ENCODE measurements at places on chromosomes 7 and 10.
A peak's percentile ranks its signal among the peaks of the same experiment; 100 is the strongest.

DNA sequence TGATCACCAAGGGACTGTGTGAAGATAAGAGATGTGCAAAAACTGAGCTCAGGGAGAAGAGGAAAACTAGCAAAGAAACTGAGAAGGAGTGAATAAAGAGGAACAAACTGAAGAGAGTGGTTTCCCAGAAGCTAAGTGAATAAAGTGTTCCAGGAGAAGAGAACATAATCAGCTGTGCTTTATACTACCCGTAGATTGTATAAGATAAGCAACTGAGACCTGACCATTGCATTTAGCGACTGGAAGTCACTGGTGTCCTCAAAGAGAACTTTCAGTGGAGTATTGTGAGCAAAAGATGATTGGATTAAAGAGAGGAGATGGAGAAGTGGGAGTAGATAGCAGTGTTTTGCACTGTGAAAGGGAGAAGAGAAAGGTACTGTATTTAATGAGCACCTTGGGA is 14.6 kb downstream of the PHTF2 start:
- no peak for DNase-seq

DNA sequence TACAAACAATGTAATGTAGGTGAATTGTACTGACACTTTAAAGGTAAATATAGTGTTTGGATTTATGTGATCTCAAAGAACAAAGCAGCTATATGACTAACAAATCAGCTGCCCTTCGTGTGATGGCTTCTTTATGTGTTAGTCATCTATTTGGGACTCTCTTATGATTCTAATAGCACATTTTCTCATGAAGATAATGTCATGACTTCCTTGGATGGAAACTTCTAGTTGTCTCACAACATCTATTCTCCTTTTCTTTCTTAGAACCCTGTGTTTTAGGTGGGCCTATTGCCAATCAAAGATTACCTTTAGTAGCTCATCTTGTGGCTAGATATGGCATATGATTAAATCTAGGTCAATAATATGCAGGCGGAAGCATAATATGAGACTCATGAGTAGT is 45.0 kb downstream of the TMEM106B start:
- DNase-seq, result no peak

- DNase-seq, result peak; percentile 100
These were observed at the start of gene DHTKD1 for GRCh38 chr10:12068449-12069269. Gene DHTKD1 (plus strand): TSS chr10:12068954. CDS start chr10:12069034, 80 bp downstream.

GRCh38 chr10:12724807-12725579 is 276.5 kb downstream of the CCDC3 start:
- DNase-seq, result no peak

GRCh38 chr10:129465796-129466702 is 992 bp upstream of the MGMT start:
- no peak for DNase-seq

- DNase-seq, result peak; percentile 45
These were observed 49.1 kb upstream of the MSMB start for GRCh38 chr10:46094931-46095750.

- DNase-seq, result peak; percentile 80
These were observed 40.7 kb downstream of the TARP start for GRCh38 chr7:38232502-38233366.

GRCh38 chr10:102264371-102264770 is 19.0 kb downstream of the GBF1 start:
- DNase-seq, result no peak

GRCh38 chr10:44845361-44846175 is 65.6 kb upstream of the TMEM72 start:
- DNase-seq, result no peak

GRCh38 chr7:36058020-36058592 is 94.9 kb upstream of the EEPD1 start:
- no peak for DNase-seq

DNA sequence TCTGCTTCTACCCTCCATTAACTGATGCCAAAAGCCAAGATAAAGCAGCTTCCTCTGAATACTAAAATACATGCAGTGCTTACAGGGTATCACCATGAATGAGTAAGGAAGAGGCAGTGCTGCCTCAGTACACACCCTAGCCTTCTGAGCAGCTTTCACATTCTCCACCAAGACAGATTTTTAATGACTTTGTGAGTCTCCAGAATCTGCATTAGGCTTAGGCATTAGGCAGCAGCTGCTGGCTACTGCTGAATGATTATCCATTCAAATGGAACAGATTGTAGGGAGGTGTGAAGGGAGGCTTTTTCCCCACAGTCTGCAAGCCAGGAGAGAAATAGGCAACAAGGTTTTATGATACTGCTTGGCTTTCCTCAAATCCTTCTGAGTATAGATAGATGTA is 1226.7 kb upstream of the LRRN3 start:
- DNase-seq, result no peak

DNA sequence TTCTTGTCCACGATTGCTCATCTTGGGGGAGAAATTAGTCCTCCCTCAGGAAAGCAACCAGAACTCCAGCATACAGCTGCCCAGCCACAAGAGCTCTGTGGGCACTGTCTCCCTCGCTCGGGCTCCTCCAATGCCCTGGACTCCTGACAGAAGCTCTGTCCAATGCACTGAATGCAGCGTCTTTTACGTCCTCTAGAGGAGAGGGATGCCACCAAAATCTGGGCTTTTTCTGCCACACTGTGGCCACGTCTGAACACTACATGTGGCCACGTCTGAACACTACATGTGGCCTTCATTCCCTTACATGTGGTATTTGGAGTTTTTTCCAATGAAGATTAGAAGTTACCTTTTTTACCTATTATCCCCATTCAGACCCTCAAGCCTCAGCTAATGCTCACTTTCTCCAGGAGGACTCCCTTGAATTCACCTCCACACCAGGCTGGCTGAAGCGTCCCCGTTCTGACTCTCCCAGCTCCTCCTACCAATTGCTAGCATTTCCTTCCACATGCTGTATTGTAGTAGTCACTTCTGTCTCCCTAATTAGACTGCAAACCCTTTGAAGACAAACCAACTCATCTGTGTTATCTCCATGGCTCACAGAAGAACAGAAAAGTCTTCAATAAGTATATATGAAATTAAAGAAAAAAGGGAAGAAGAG is 134.3 kb upstream of the PDE1C start:
- peak; percentile 6 for DNase-seq

DNA sequence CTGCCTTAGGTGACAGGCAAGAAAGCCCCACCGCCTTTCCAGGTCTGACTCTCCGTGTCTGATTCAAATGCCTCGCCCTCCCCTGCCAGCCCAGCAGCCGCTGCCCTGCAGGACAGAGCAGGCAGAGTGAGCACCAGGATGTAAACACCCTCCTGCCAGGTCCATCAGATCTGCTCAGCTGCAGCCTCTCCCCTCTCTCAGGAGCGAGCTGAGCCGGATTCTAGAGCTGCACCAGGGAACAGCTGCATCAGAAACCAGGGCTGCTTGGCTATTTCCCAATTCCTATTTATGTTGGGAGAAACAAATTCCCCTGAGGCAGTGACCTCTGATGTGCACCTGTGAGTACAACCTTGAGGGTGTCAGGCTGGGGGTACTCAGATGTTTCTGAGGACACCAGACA is 121.5 kb upstream of the ZMIZ1 start:
- DNase-seq, result no peak

DNA sequence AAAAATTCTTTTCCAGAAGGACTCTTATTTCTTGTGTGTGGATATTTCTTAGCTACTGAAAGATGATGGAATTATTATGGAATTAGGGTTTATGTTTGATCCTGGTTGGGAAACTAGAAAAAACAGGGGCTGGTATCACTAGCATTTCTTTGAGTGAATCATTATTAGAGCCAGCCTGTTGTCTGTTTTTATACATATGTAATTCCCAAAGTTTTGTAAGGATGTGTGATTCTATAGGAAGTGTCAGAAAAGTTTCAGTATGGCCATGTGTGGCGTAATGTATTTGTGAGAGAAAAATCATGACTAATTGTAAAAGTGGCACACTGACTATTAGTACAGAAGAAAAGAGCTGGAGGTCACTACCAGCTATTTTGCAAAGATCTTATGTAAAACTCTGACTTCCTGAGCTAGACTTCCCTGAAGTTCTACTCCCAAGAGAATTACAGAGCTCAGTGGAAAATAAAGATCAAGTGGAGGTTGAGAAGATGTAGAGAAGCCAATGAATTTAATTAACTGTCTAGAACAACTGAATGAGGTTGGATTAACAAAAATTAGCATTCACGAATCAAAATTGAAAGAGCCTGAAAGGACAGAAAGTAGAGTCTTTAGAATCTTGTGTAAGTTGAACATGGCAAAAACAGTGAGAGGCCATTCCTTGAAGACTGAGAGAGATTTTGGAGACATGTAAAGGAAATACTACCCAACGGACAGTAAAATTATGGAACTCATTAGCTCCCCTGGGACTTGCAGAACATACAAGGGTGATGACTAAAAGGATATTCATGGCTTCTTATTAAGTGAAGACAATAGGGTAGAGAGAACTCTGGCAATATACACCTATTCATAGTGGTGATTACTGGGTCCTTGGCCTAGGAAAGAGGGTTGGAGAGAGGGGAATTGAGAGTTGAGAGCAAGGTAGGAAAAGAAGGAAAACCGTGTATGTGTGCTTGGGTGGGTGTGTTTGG is 12.5 kb downstream of the ZNF365 start:
- DNase-seq, result no peak

DNA sequence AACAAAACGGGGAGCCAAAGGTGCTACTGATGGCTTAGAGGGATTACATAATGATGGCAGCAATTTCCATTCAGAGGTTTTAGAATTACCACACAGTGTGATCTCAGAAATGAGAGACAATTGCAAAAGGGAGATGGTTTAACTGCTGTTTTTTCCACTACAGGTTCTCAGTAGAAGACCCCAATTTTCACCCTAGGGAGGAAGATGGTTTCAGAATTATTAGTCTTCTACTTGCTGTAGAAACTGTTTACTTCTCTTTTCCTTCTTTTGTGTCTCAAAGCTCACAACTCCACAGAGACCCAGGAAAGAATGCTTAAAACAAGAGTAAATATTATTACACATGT is 226.5 kb downstream of the INHBA start:
- no peak for DNase-seq

- no peak for DNase-seq
These were observed 223.8 kb upstream of the CCDC6 start for GRCh38 chr10:60130130-60130579.

DNA sequence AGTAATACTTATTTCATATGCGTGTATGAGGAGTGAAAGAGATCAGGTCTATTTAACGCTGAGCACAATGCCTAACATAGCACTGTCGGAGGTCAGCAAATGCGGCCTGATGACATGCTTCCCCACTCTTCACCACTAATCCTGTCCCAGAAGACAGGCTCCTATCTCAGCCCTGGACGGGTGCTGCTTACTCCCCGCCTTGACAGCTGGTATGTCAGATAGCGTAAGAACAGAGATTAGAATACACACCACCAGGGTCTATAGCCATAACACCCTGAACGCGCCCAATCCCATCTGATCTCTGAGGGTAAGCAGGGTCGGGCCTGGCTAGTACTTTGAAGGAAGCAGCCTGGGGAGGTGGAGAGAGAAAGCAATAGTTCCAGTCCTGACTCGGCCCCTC is 32.3 kb upstream of the TM9SF3 start:
- no peak for DNase-seq

GRCh38 chr7:70156057-70156456 is 557.8 kb downstream of the AUTS2 start:
- DNase-seq, result no peak

DNA sequence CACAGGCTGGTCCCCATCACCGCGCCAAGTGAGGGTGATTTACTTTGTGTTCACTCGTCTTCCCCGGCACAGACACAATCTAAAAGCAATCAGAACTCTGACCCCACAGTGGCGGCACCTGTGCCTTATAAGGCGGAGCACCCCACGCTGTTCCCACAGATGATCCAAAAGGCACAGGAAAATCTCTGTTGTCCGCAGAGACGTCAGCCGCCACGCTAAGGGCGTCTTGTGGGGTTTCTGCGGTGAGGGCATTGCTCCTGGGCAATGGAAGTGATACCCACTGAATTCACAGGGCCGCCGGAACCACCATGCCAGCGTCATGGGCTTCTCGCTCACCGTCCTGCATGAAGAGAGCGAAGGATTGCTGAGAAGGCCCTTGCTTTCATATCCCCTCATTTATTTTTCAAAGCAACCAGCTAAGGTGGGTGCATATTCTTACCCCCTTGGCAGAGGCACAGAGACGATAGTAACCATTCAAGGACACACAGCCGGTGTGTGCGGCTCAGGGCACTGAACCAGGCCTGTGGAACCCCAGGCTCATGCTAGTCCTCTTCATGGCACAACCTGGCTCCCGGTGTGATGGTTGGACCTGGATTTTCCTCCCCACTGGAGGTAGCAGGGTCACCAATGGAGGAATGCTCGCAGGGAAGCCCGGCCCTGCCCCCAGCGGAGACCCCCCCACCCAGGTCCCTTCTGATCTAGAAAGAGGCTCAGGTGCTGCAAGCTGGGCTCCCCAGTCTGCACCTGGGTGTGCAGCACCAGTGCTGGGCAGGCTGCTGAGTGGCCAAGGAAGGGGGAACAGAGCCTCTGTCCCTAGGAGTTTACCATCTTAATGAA is 279.0 kb downstream of the TCERG1L start:
- no peak for DNase-seq

GRCh38 chr10:63143987-63144386 is 10.9 kb downstream of the NRBF2 start:
- no peak for DNase-seq

GRCh38 chr10:45581582-45582385 is 90.8 kb downstream of the ZFAND4 start:
- DNase-seq, result peak; percentile 20

DNA sequence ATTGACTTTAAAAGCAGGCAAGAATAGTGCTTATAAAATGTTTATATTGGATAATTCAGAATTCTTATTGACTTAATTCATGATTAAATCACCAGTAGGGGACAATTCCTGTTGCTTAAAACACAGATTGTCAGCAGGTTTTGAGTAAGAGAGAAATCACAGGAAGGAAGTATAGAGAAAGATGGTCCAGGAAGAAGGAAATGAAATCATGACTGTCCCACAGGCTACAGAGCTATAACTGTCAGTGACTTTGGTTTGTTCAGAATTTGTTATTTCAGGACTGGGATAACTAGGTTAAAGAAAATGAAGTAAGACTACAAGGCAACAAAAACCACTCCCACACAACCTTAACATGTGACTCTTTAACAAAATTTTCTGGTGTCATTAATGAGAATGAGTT is 6.8 kb downstream of the GNGT1 start:
- no peak for DNase-seq

DNA sequence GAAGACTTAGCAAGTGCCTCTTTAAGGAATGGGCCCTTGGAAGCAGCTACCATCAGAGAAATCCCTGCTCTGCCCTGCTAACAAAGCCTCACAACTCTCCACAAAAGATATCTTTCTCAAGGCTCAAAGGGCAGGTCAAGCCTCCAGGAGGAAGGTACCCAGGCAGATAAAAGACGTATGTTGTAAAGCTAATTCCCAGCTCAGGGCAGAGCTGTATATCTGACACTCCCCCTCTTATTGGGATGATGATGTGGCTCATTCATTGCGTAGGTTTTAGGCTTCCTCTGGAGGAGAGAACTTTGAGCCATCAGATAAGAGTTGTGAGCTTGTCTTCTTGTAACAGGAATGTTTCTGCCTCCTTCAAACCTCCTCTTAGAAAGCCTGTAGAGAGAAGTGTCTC is 145.4 kb downstream of the CALN1 start:
- no peak for DNase-seq

DNA sequence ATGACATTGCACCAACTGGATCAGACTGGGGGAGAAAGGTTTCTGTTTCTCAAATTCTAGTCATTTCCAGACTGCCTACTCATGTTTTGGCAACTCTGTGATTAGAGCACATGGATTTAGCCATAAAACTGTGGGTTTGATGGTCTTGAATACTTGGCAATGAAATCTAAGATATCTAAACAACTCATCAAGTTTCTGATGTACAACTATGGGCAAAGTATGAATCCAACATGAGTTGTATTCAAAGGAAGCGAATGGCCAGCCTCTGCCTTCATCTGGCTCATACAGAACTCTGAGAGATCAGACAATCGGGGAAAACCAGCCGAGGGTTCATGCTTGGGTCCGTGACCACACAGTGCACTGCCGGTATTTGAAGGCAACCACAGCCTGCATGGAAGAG is 144.3 kb downstream of the ADAM12 start:
- no peak for DNase-seq

All from stimulated activated CD4-positive, alpha-beta T cell treated with anti-CD3 and anti-CD28 coated beads, Interleukin-15, amount 100 ng/mL, for 24 hours (primary cell).